ENCODE measurements at places on chromosomes 5 and 9. TPM values are rescaled to one million over a fixed set of nuclear protein-coding genes. Genes with fewer than 3 reads are reported as not detected.

- peak overlapping the region; percentile 39 for H3K27ac ChIP-seq
- H3K4me1 ChIP-seq: peaks cover 33% of the 10 kb centered on the region
- H3K27me3 ChIP-seq: no peaks in the 10 kb centered on the region
Observed at GRCh38 chr5:52693836-52694235, 93.9 kb upstream of the ITGA1 start.

DNA sequence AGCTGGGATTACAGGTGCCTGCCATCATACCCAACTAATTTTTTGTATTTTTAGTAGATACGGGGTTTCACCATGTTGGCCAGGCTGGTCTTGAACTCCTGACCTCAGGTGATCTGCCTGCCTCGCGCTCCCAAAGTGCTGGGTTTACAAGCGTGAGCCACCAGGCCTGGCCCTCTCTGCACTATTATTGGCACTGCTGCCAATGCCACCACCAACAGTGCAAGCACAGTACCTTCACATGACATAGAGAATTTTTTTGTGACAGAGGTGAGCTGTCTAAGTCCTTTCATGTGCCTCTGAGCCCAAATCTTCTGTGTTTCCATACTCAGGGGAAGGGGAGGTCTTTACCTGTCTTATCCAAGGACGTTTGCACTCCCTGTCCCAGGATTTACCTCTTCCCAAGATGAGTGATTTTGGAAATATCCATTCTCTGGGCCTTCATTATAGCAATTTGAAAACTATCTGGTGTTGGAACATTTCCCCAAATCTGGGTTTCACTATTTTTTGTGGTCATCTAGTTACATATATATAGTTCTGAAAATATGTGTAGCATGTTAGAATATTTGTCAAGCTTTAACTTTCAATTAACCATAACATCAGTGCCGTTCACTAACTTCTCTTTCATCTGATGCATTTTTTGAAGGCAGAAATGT is 5.4 kb upstream of the CD180 start:
- peaks cover 6% of the 10 kb centered on the region for H3K4me1 ChIP-seq
- no peak overlapping the region for H3K4me3 ChIP-seq
- DNase-seq: no peak
- H3K36me3 ChIP-seq: no peaks in the 10 kb centered on the region

GRCh38 chr5:160800375-160801275 is 51.4 kb downstream of the ATP10B start:
- peaks cover 7% of the 10 kb centered on the region for H3K4me1 ChIP-seq
- no peaks in the 10 kb centered on the region for H3K27me3 ChIP-seq
- H3K36me3 ChIP-seq: no peaks in the 10 kb centered on the region

DNA sequence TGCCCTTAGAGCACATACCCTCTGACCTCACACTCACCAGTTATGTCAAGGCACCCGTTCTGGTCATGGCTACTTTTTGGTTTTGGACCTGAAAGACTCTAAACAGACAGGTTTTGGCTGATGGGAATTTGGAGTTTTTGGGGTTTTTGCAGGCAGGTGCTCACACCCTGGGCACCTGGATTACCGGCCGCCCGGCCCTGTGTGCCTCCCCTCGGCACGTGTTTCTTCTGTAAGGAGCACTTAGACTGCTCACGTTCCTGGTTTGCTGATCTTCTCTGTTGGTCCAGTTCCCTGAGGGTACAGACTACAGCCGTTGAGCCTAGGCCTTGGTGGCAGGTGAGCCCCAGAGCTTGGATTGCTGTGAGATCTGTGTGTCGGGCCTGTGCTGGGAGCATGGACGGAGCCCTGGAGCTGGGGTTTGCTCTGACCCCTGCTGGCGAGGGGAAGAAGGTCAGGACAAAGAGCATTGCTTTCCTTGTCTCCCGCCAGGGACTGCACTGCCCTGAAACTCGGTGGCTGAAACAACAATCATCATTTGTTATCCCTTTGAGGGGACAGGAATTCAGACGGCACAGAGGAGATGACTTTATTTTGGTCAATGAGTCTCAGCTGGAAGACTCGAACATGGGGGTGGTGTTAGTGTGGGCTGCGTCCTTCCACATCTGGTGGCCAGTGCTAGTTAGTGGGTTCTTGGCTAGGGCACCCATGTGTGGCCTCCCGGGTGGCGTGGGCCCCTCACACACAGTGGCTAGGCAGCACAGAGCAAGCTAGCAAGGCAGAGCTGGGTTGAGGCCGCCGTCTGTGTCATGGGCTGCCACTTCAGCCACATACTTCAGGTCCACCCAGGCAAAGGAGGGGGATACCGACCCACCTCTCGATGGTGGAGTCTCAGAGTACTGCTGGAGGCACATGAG is 76.4 kb downstream of the EHMT1 start:
- H3K4me3 ChIP-seq: no peak overlapping the region
- no peak overlapping the region for H3K27ac ChIP-seq
- H3K36me3 ChIP-seq: no peaks in the 10 kb centered on the region
- no peaks in the 10 kb centered on the region for H3K27me3 ChIP-seq
- no peak for DNase-seq

GRCh38 chr9:137295849-137296669 is 6.0 kb downstream of the NRARP start:
- H3K27me3 ChIP-seq: peaks cover 90% of the 10 kb centered on the region
- no peak overlapping the region for H3K4me3 ChIP-seq
- no peaks in the 10 kb centered on the region for H3K36me3 ChIP-seq
- H3K4me1 ChIP-seq: peaks cover 29% of the 10 kb centered on the region
- H3K27ac ChIP-seq: peak overlapping the region; percentile 59
- no peak for DNase-seq

DNA sequence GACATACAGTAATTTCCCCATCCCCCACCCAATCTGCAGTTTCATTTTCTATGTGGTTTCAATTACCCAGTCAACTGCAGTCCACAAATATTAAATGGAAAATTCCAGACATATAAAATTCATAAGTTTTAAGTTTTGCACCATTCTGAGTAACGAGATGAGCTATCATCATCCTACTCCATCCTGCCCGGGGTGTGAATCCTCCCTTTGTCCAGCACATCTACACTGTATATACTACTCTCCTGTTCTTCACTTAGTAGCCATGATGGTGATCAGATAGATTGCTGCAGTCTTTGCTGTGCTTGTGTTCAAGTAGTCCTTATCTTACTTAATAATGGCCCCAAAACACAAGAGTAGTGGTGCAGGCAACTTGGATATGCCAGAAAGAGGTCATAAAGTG is 11.3 kb downstream of the OXCT1 start:
- DNase-seq: no peak
- H3K4me1 ChIP-seq: no peaks in the 10 kb centered on the region
- no peak overlapping the region for H3K27ac ChIP-seq

- H3K27ac ChIP-seq: no peak overlapping the region
- DNase-seq: no peak
- no peaks in the 10 kb centered on the region for H3K27me3 ChIP-seq
- no peak overlapping the region for H3K4me3 ChIP-seq
Observed at GRCh38 chr5:111954516-111955395, 197.8 kb upstream of the NREP start.

PLAC8L1 gene
- 0.82 TPM for total RNA-seq

- H3K4me3 ChIP-seq: no peak overlapping the region
- DNase-seq: no peak
- no peaks in the 10 kb centered on the region for H3K4me1 ChIP-seq
Observed at GRCh38 chr5:33684496-33685159, 207.2 kb downstream of the ADAMTS12 start.

SLC28A3 gene
- not detected for total RNA-seq

SPATA31C1 gene
- not detected for total RNA-seq

SLC6A19 gene
- total RNA-seq: not detected

FOXD4L3 gene
- total RNA-seq: not detected

GRCh38 chr9:124256517-124257069 is 1.2 kb upstream of the NEK6 start:
- H3K4me1 ChIP-seq: peaks cover 38% of the 10 kb centered on the region
- DNase-seq: peak; percentile 58
- no peaks in the 10 kb centered on the region for H3K27me3 ChIP-seq
- H3K4me3 ChIP-seq: no peak overlapping the region
- H3K27ac ChIP-seq: no peak overlapping the region

DNA sequence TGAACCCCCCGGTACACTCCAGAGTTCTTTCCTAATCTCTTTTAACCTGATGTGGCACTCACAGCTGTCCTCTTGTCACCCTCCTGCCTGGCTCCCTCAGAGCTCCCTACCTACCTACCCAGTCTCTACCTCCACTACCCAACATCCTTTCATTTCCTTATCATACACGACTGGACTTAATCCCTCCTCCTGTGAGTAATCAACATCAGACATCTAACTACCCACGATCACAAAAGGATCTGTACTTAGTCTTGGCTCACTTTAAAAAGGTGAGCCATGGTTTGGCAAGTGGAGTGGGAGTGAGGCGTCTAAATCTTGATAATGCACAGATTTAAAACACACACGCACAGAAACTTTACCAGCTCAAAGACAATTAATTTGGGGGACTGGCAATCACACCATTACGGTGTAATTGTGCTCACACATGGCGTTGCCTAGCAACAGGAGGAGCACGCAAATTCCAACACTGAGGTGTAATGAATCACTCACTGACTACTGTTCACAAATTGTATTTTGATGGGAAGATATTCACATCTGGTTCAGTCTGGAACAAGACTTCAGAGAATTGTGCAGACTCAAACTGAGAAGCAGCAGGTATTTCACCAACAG is 235.9 kb downstream of the EPB41L4A start:
- no peaks in the 10 kb centered on the region for H3K4me1 ChIP-seq
- H3K27ac ChIP-seq: no peak overlapping the region
- no peaks in the 10 kb centered on the region for H3K27me3 ChIP-seq
- no peaks in the 10 kb centered on the region for H3K36me3 ChIP-seq

- no peaks in the 10 kb centered on the region for H3K36me3 ChIP-seq
- no peak overlapping the region for H3K27ac ChIP-seq
- no peaks in the 10 kb centered on the region for H3K4me1 ChIP-seq
- DNase-seq: no peak
- H3K27me3 ChIP-seq: no peaks in the 10 kb centered on the region
Observed at GRCh38 chr5:2577312-2578036, 174.0 kb downstream of the IRX2 start.

NOL6 gene
- total RNA-seq: 8.2 TPM

- H3K4me3 ChIP-seq: no peak overlapping the region
- no peaks in the 10 kb centered on the region for H3K27me3 ChIP-seq
- peaks cover 25% of the 10 kb centered on the region for H3K4me1 ChIP-seq
Observed at GRCh38 chr5:72210888-72211678, 103.8 kb downstream of the MAP1B start.

- no peaks in the 10 kb centered on the region for H3K27me3 ChIP-seq
- no peak for DNase-seq
- H3K4me3 ChIP-seq: no peak overlapping the region
Observed at GRCh38 chr9:8071445-8071798, 271.8 kb upstream of the DMAC1 start.

HTR1A gene
- not detected for total RNA-seq

DNA sequence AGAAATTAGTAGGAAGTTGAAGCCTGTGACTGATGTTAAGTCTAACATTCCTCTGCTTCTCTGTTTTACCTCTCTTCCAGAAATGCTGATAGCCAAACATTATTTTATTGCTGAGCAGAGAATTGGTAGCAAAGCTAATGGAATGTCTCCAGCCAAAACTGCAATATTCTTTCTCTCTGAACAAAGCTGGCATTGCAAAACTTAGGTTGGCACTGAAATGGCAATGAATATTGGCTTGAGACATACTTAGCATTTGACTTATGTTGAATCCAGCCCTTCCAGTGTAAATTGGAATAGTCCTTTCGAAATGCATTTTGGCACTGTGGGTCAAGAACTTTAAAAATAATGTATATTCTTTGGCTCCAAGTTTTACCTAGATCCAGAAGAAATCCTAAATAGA is 21.1 kb downstream of the FAF2 start:
- no peak for DNase-seq
- H3K4me1 ChIP-seq: no peaks in the 10 kb centered on the region
- H3K4me3 ChIP-seq: no peak overlapping the region
- no peaks in the 10 kb centered on the region for H3K27me3 ChIP-seq
- H3K36me3 ChIP-seq: peaks cover 4% of the 10 kb centered on the region

- no peaks in the 10 kb centered on the region for H3K27me3 ChIP-seq
- H3K4me1 ChIP-seq: no peaks in the 10 kb centered on the region
- no peak overlapping the region for H3K27ac ChIP-seq
Observed at GRCh38 chr9:15873573-15874177, 320.8 kb downstream of the CCDC171 start.

Data from sigmoid colon (tissue), 7 donors.